HCT116 (cell line): ENCODE measurements at places on chromosomes 3 and 15. TPM values are rescaled to one million over a fixed set of nuclear protein-coding genes. Genes with fewer than 3 reads are reported as not detected.

DNA sequence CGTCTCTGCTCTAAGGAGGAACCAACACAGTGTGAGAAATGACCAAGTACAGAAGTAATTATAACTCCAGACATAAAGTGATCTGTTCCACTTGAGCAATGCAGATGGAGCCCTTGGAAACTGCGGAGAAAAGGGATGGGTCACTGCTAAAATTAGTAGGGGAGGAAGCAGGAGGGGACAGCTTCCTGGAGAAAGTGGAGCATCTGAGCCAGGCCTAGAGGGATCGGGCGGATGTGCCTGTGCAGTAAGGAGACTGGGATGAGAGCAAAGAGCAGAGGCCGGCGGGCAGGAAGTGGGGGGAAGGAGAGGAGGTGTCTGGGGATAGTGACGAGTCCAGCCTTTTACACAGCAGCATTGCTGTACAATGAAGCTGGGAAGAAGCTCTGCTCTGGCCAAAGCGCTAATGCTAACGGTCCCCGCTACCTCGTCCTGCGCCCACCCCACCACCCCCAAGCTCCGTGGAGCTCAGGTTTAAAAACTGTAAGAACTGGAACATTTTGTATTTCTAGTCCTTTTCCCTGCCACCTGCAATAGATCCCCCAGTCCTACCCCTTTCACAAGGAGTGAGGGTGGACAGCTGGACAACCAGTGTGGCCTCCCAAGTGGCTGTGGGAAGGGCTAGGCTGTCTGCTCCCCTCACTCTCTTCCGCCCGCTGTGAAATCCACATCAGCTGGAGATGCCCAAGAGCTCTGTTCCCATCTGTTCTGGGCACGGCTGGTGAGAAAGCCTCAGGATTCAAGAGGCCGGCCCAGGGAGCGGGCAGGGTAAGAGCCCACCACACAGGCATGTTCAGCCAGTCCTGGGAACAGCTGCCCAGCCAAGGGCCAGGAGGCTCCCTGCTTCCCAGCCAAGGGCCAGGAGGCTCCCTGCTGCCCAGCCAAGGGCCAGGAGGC, 53.0 kb upstream of the HES1 start:
- no peak for DNase-seq

DNA sequence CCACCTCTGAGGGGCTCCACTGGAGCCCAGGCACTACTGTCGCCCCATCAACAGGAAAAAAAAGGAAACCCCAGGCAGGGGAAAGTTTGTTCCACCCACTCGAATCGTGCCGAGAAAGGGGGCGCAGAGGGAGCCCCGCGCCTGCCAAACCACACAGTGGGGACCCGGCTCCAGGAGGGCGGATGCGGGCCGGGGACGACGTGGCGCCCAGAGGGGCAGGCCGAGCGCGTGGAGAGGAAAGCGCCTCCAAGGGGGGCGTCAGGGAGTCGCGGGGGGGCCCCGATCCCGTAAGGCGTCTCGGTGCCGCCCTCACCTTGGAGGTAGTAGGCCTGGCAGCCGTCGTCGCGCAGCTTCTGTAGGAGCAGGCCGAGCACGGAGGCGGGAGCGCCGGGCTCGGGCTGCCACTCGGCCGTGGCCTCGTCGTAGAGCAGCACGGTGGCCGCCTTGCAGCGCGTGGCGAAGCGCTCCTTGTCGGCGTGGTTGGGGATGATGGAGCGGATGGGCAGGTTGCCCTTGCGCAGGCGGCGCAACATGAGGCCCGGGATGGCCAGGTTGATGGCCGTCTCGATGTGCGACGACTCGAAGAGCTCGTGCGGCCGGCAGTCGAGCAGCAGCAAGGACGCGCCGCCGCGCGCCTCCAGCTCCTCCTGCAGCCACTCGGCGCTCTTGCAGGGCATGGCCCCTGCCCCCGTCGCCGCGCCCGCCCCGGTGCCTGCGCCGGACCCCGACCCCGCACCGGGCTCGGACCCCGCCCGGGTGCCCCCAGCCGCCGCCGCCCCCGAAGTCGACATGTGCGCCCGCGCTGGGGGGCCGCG, 627 bp downstream of the DUSP7 start:
- no peak for DNase-seq

ISL2 gene
- total RNA-seq = 11.6 TPM

PRKCD gene
- total RNA-seq = 34.4 TPM

- no peak for DNase-seq
Observed at GRCh38 chr3:111808439-111808838, 50.6 kb upstream of the PHLDB2 start.

GRCh38 chr15:60541481-60542299, 62.7 kb upstream of the ICE2 start:
- DNase-seq = no peak
